ENCODE measurements at places on chromosomes 3 and 15. TPM values are rescaled to one million over a fixed set of nuclear protein-coding genes. Genes with fewer than 3 reads are reported as not detected.

- no peak for DNase-seq
Measured at GRCh38 chr15:29914511-29914926, 92.3 kb upstream of the TJP1 start.

- DNase-seq, result no peak
Measured at GRCh38 chr15:37140531-37141058, 40.2 kb upstream of the MEIS2 start.

GRCh38 chr3:53842436-53843194 is 3.6 kb downstream of the CHDH start:
- DNase-seq, result peak; percentile 97

The CEP19 gene
- total RNA-seq, result 6.5 TPM

DNA sequence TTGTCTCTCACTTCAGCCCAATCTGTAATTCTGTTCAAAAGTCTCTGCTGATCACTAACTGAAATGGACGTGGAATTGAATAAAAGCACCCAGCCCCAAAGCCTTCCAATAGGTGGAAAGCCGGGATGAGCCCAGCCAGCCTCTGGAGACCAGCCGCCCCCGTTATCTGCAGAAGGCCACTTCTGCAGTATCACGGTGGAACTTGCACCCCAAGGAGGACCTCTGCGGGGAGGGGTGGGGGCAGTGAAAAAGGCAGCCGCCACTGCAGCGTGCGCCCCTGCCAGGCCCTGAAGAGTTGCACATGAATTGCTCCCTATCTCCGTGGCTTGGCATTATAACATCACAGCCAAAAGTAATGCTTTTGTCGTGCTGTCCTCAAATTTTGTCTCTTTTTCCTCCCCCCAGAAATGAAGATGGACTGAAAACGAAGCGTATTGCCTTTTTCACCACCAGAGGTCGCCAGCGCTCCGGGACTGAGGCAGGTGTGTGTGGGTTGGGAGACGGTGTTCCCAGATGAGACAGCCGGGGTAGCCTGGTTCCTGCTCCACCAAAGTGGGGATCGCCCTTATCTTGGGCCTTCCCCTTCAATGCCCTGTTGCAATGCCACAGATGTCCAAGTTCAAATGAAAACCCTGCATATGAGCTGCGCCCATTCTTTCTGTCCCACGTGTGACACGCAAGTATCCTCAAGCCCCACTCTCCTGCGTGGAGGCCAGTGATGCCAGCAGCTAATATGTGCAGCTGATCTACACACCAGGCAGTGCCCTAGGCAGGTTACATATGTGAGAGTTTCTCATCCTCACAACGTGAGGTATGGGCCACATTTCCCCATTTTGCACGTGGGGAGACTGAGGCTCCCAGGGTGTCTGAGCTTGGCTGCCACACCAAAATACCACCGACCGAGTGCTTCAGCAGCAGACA is 96.0 kb downstream of the LRRK1 start:
- peak; percentile 34 for DNase-seq

- peak; percentile 18 for DNase-seq
Measured at GRCh38 chr3:129052675-129053074, 7.9 kb upstream of the GP9 start.

The GP9 gene
- not detected for total RNA-seq

The ZSCAN2 gene
- total RNA-seq, result 8.9 TPM

DNA sequence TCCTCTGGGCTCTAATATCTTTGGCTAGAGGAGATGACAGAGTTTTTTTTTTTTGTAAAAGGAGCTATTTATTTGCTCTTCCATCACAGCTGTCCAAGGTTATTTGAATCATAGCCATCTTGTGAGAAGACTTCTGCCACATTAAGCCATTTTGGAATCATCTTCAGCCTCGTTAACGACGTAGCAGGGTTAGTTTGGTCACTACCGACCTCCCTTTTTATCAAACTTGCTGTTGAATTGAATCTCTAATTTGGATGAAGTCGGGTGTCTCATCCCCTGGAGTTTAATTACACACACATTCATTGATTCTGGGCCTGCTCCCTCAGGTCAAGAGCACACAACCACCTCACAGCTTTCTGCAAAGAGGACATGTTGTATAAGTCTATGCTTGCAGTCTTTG is 238.7 kb downstream of the CPNE4 start:
- DNase-seq, result no peak

DNA sequence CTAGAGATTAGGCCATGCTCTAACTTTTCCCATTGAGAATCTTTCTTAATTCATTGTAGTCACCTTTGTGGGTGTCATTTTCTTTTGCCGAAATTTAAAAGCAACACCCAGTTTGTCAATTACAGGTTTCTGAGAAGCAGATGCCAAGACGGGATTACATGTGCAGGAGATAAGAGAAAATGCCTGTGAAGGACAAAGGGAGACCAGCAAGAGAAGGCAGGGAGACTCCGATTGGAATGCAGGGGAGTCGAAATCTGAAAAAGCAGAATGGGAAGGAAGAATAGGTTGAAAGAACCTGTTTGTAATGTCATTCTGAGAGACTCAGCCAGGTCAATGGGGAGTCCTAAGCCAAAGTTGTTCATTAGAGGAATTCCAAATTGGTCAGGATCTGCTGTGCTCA is 3.6 kb upstream of the DPH6 start:
- DNase-seq, result no peak

The SPINK8 gene
- not detected for total RNA-seq

- peak; percentile 71 for DNase-seq
Measured at GRCh38 chr3:44342176-44342790, 3.7 kb downstream of the TCAIM start.

GRCh38 chr3:160232014-160232413 is 6.8 kb downstream of the C3orf80 start:
- DNase-seq, result no peak

DNA sequence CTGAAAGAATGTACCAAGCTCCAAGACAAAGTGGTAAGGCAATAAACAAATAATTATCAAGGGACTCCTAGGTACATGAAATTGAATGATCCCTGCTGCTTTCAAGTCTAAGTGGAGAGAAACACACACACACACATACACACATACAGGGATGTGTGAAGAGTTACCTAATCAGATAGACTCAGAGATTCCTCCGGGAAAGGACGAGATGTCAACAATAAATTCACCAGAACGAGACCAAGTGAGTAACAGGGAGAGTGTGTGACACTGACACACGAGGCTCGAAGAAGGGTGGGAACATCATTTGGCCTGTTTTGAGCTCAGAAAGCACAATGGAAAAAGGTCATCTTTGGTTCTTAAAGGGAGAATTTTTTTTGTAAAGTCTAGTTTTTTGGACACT is 13.4 kb downstream of the LRIG1 start:
- DNase-seq, result no peak

DNA sequence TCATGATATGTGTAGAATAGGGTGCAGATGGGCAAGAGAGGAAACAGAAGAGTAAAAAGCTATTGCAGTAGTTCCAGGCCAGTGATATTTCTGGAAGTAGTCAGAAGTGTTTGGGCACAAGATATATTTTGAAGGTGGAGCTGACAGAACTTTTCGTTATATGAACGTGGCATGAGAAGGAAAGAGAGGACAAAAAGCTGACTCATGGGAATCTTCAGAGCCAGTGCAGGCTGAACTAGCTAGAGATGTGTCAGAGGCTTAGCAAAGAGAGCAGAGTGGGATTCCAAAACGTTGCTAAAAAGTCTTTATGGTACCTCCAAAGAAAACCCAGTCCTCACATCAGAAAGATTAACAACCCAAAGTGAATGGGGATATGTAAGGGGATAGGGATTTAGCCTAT is 28.7 kb downstream of the TRIM69 start:
- no peak for DNase-seq

DNA sequence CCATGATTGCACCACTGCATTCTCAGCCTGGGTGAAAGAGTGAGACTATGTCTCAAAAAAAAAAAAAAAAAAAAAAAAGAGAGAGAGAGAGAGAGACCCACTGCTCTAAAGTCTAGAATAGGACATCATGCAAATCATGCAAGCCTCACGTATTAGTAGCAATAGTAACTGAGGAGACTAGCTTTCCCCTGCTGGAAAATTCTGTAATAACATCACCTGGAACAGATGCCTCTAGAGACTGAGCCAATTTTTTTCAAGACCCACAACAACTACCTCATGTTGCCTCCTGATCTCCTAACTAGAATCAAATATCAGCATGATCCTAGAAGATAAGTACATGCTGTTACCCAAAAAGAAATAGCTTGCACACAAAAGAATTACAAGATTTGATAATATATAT is 461.9 kb downstream of the AGBL1 start:
- DNase-seq, result no peak

The HIGD2B gene
- 0.15 TPM for total RNA-seq

DNA sequence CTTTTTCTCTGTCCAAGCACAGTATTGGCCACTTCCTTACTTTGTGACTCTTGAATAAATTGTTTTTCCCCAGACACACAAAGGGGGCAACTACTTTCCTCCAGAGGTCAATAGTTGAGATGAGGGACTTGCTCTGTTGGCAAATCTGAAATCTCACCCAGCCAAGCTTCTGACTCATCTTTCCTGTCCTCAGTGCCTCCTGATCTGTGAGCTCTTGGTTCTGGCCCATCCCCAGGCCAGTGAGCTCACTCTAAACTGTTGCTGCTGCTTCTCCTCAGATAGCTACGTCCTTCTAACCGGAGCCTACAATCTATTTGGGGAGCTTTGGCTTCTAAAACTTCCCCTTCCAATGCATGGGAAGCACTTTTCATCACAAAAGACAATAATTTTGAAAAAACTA is 50.0 kb upstream of the NMD3 start:
- peak; percentile 81 for DNase-seq

The ARNT2 gene
- 2.8 TPM for total RNA-seq

The ABI3BP gene
- total RNA-seq, result 0.69 TPM

The GRM2 gene
- total RNA-seq, result not detected

The FANCD2OS gene
- total RNA-seq, result not detected

GRCh38 chr3:68271145-68271544 is 616.7 kb upstream of the SUCLG2 start:
- no peak for DNase-seq

The SCN11A gene
- total RNA-seq, result under 0.01 TPM

- DNase-seq, result peak; percentile 80
Measured at GRCh38 chr3:48715174-48715800, 1.7 kb downstream of the IP6K2 start.

- DNase-seq, result no peak
Measured at GRCh38 chr3:15681668-15682067, 80.1 kb downstream of the BTD start.

The POLQ gene
- total RNA-seq, result 0.45 TPM

The CTXN2 gene
- total RNA-seq, result 0.05 TPM

GRCh38 chr3:43769097-43769884 is 78.6 kb downstream of the ABHD5 start:
- peak; percentile 92 for DNase-seq

DNA sequence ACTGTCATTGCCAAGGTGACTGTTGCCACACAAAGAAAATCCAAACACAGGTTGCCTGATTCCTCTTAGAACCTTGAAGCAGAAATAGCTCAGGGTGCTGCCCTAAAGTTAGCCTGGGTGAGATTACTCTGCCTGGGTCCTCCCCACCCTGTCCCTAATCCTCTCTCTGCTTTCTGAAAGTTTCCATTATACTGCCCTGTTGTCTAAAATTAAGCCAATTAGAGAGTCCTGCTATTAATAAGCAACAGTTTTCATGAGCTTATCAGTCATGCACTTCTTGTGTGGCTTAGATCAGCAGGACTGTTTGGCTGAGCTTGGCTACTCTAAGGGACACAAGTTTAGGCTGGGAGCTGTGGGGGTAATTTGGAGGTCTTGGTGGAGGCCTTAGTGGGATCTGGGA is 334.7 kb upstream of the LRRFIP2 start:
- no peak for DNase-seq

DNA sequence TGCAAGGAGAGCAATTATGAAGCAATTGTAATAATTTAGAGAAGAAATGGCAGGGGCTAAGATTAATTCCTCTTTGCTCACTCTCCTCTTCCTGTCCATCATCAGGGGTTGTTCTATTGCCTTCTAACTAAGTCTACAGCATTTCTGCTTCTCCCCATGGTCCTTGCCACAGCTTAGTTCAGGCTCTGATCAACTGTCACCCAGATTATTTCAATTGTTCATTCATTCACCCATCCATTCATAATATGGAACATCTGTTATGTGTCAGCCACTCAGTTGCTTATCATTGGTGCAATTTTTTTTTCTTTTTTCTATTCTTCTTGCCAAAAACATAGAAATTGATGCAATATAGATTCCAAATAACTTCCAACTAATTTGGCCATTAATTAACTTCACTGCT is 93.2 kb downstream of the CD47 start:
- DNase-seq, result no peak

GRCh38 chr3:186123012-186123411 is 14.1 kb upstream of the ETV5 start:
- DNase-seq, result no peak

GRCh38 chr3:18382760-18383369 is 42.3 kb downstream of the SATB1 start:
- no peak for DNase-seq

DNA sequence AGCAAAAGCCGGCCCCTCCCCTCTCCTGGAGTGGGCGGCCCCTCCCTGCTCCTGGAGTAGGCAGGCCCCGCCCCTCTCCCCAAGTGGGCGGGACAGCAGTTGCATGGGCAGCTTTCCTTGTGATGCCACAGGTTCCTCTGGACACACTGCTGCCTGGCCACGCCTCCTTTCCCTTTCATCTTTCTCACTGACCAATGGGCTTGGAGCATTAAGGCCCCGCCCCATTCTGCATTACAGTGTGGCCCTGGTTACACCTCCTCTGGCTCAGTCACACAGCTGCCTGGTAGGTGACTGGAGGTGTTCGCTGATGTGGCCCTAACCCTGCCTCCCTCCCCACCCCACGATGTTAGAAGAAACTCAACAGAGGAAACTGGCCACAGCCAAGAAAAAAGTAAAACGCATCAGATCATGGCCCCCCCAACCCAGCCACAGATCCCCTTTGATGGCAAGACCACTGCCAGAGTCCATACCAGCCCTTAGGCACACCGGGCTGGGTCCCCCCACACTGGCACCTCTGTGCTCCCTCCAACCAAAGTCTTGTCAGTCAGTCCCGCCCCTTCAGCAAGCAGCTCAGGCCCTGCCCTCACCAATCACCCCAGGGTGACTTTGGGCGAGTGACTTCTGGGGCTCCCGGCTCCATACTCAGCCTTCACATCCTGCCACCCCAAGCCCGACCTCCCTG is 84.3 kb downstream of the ADAMTS7 start:
- no peak for DNase-seq

DNA sequence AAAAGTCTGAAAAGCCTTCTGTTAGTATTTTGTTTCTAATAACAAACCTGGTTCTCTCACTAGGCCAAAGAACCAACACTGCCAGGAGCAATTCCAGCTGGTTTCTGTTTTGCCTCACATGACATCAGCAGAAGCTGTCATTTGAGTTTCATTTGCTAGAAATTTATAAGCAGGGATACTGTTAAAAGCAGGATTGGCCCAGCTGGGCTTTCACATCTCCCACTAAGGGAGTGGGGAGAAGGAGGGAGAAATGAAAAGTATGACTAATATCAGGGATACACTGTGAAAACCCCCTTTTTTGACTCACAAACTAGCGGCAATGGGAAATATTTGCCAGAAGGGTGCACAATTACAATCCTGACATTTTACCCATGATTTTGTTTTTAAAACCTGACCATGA is 5.3 kb downstream of the CCDC80 start:
- peak; percentile 85 for DNase-seq

DNA sequence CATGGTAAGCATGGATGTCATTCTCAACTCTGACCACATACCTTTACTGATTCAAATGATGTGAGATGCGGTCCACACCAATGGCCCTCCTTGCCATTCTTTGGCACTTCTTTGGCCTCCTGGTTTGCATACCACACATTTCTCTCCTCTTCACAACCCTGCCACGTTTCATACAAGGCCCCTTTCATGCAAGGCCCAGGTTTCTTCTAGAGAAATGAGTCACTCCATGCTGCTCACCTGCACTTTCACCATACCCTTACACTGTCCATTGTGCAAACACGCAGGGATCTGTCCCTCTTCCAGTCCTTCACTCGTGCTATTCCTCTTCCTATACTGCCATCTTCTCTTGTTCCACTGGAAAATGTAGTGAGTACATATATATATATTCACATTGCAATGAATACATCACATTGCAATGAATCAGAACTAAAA is 24.4 kb upstream of the SLC24A5 start:
- peak; percentile 11 for DNase-seq

Measured in renal cortical epithelial cell (primary cell).